GM12864 (cell line): ENCODE measurements at places on chromosomes 4 and X.

DNA sequence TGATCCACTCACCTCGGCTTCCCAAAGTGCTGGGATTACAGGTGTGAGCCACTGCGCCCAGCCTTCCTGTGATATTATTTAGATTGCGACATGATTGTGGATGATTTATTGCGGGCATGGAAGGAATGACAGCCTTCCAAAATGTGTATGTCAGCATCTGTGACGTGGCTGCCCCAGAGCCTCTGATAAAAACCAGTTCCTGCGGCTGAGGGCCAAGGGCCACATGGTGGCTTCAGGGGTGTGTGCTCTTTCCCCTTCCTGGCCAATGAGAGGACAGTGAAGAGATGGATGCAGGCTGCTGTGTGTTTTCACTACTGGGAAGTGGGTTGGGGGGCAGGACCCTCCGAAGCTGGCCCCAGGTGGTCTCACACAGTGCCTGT lies 57.4 kb upstream of the HGFAC start:
- no peak for DNase-seq

DNA sequence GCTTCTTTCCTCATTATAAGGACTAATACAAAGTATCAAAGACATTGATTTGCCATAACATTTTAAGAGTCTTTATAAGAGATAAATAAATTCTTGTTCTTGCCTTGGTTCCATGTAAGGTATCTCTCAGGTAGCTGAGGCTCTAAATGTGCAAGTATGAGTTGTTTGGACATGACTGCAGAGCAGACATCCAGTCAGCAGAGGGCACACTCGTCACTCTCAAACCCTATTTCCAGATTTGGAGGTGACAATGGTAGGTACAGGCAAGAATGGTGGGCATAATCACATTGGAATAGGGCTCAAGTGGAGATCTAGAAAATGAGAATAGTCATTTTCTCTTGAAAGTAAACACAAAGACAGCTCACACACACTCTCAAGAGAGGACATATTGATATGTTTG lies 133.3 kb upstream of the ZIC3 start:
- DNase-seq, result peak; percentile 5

GRCh38 chrX:126339928-126340327 lies 173.8 kb upstream of the DCAF12L2 start:
- DNase-seq, result no peak

DNA sequence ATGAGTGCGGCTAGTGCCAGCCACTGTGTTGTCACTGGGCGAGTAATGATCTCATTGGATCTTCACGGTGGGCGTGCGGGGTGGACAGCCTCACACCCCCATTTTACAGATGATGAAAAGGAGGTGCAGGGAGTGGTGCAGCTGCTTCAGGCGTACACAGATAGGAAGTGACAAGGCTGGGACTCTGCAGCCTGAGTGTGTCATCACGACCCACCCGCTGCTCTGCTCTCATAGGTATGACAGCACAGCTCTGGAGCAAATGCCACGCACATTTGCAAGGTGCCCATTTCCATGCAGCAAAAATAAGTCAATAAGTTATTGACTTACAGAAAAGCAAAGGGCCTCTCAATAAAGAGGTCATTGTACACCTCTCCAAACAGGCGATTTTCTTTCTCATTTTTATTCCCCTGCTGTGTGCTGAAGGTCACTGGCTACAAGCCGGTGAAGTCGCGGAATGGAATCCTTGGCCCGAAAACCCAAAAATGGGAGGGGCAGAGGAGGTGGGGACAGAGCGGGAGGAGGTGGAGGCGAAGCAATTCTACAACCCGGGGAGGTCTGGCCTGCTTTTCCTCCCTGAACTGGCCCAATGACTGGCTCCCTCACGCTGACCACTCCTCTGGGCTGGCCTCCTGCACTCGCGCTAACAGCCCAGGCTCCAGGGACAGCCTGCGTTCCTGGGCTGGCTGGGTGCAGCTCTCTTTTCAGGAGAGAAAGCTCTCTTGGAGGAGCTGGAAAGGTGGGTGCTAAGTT lies at the start of gene SOD3:
Gene SOD3, plus strand, starts transcription at position 658 of the 750 bp plus-strand sequence. CDS start 3,949 bp downstream, outside the sequence.
- DNase-seq, result no peak

GRCh38 chr4:176287546-176287945 lies 18.5 kb upstream of the ASB5 start:
- DNase-seq, result no peak

GRCh38 chr4:108013955-108014354 lies 24.3 kb downstream of the HADH start:
- no peak for DNase-seq

- no peak for DNase-seq
Observed at GRCh38 chr4:41028392-41029076, 185.8 kb downstream of the APBB2 start.

- no peak for DNase-seq
Observed at GRCh38 chr4:132513491-132513890, 635.6 kb upstream of the PCDH10 start.

DNA sequence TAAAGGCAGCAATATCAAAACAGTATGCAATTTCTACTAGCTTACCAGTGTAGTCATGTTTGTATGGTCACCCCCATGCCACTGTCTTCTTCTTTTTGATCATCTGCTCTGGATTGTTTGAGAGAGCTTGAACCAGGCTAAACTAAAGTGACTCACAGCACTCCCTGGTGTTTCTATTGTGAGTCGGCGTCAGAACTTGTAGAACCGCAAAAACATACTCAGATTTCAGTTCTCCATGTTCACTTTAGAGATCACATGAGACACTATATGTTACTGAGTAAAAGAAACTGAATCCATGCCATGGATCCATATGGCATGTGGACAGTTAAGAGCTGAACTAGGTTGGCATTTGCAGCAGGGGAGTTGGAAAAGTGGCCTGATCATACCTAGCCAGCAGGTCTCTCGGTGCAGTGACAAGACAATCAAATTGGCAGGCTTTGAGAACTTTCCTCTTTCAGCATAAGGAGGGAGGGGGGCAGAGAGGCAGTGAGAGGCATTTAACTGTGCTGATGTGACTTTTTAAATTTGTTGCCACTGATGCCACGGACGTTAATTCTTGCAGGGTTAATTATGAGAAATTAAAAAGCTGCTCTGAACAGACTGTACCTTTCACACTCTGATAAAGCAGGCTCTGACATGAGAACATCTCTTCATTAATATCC lies 88.4 kb downstream of the AFF2 start:
- no peak for DNase-seq

DNA sequence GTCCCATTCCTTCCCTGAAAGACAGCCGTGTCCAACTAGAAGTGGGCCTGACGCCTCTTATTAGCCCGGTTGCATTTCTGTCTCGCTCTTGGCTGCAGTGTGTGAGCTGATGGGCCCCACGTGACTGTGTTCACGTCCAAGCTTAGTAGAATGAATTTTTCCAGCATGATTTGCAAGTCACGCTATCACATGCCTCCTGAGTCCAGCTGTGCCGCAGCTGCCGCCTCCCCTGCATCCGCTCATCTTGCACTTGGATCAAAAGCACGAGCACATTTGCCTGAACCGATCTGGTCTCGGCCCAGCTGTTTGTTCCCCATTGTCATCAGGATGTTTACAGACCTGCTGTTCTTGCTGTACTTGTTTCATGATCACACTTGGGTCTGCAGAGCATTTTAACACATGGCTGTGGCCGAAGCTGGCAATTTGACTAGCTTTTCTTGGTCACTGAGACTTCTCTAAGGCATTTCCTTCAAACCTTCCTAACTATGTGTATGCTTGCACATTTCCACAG lies 126.5 kb downstream of the KIT start:
- DNase-seq, result no peak

- DNase-seq, result no peak
Observed at GRCh38 chr4:157314906-157315305, 94.4 kb downstream of the GRIA2 start.

- no peak for DNase-seq
Observed at GRCh38 chr4:83855044-83855443, 319.1 kb downstream of the GPAT3 start.

- DNase-seq, result no peak
Observed at GRCh38 chr4:175947117-175947722, 118.4 kb upstream of the WDR17 start.

GRCh38 chrX:49166914-49167739 lies 4.6 kb downstream of the MAGIX start:
- no peak for DNase-seq

DNA sequence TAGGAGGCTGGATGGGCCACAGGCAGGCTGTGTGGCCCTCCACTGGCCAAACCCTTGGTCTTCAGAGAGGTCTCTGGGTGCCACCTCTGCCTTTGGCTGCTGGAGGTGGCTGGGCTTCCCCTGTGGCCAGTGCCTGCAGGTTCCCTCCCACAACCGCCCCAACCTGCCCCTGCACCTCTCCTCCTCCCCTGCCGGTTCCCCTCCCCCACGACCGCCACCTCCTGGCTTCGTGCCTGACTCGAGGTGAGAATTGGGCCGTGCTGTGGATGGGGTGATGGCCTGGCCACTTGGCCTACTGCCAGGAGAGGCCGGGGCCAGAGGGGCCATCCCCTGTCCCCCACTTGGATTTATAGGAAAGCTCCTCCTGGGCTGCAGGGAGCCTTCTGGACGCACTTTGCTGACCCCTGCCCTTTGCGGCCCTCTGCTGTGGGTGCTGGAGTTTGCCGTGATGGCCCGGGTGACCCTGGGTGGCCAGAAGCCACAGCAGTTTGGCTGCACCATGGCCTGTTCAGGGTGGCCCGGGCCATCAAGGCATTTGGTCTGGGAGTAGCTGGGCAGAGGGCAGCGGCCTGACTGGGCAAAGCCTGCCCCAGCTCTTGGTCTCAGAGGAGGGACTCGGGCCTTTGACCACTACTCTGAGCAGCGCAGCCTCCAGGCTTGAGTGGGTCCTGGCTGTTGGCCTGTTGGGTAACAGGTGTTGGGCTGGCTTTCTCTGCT lies 3.8 kb downstream of the NAT8L start:
- no peak for DNase-seq

DNA sequence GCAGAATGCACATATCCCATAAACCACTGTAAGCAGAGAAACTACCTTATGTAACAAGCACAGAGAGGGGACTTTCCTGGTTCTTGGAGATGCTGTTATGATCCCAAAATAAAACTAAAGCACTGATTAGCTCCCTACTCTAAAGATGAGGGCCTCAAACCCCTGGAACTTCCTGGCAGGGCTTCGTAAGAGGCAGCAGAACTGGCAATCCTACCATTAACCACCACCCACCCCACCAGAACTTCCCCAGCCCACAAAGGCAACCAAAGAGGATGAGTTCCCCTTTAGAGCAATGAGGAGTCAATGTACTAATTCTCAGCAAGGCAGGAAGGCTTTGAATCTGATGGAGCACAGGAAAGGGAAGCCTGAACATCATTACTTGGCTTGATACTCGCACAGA lies 436.5 kb upstream of the FRG1 start:
- no peak for DNase-seq

DNA sequence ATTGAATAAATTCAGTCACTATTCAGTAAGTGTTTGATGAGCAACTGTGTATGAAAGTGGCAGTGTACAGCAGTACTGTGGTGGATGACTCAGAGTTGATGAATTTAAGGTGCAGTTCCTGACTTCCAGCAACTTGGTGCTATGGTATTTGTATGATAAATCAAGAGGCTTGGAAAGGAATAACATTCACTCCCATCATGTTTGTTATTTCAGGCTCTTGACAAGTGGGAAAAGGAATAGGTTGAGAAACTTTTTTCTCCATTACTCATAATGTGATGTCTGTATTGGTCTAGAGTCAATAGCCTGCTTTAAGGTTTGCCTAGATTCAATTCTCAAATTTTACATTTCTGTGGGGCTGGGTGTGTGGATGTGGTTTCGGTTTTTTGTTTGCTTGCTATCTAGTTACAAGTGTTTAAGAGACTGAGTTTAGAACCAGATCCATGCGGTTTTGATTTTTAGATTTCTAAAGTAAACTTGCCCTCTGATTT lies 35.1 kb upstream of the CYP2U1 start:
- no peak for DNase-seq

GRCh38 chr4:3836756-3837601 lies 70.8 kb downstream of the ADRA2C start:
- DNase-seq, result no peak

DNA sequence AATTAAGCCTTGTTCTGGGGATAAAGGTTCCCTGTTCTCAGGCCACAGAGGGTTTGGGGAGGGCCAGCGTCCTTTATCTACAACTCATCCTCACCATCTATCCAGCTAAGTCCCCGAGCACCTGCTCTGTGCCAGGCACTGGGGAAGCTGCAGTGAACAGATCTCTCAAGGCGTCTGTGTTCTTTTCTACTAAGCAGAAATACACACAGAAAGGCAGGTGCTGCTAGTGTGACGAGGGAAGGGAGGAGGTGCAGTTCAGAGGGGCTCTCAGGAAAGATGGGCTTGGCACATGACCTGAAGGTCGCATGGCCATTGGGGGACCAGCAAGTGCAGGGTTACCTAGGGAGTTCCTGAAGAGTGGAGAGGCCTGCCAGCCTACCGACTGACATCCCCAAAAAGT lies 352.2 kb downstream of the NR3C2 start:
- DNase-seq, result no peak

DNA sequence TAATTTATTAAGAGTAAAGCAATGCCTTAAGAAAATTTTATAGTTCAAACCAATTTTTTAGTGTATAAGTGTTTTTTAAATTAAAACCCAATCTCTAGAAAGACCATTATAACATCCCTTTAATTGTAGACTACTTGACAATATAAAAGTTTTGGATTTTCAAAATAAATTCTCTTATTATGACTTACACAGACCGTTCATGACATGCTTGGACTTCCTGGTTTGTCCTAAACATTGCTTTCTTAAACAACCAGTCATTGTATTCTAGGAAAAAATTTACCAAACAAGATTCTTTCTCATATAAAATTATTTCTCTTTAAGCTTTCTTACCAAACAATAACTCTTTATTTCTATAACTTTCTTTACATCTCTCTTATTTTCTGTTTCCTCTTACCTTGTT lies 49.0 kb upstream of the CXorf51A start:
- no peak for DNase-seq
